ENCODE measurements at places on chromosomes 2 and 18.

GRCh38 chr2:170432823-170433222 is 254.9 kb downstream of the MYO3B start:
- DNase-seq, result no peak

GRCh38 chr18:30444544-30444943 is 598.0 kb downstream of the DSC3 start:
- DNase-seq, result no peak

DNA sequence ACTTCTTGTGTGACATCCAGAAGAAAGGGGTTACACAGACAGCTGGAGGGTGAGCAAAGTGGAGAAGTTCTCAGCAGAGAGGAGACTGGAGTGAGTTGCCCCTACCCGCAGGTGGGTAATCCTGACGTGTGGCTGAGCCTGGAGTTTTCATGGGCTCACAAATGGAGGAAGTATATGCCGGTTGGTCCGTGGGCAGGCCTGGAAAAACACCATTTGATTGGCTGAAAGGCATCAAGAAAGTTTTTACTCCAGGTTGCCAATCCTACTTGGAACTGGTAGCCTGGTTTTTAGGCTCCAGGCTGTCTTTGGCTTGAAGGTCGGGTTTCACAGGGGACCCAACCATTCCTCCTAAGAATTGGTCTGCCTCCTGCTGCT is 1177.4 kb upstream of the LRRTM1 start:
- DNase-seq, result no peak

DNA sequence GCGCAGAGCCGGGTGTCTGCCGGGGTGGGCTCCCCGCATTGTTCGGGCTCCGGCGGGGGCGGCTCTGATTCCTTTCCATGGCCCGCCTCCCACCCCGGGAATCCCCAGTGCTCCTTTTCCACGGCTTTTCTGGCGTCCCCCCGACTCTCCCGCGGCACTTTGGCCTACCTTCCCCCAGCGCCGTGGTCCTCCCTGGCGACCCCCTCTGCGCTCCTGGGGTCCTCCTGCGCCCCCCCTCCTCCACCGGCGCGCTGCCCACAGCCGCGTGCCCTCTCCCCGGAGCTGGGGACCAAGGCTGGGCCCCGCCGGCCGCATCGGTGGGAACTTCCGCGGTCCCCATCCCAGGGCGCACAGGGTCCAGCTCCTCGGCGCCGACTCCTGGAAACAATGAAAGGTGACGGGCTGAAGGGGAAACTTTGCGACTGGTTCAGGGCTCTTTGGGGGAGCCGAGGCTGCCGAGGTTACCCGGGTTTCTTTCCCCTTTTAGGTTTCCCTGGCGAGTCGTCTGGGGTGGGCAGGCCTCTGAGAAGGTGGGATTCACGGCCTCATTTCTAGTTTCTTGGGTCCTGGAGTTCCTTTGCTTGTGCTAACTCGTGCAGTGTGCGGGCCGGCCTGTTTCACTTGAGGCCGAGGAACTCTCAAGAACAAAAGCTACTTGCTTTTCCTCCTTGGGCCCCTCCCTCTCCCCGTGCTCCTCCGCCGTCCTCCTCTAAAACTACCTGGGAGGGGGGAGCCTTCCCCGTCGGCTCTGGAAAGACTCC is 2.2 kb downstream of the TGIF1 start:
- peak; percentile 51 for DNase-seq

DNA sequence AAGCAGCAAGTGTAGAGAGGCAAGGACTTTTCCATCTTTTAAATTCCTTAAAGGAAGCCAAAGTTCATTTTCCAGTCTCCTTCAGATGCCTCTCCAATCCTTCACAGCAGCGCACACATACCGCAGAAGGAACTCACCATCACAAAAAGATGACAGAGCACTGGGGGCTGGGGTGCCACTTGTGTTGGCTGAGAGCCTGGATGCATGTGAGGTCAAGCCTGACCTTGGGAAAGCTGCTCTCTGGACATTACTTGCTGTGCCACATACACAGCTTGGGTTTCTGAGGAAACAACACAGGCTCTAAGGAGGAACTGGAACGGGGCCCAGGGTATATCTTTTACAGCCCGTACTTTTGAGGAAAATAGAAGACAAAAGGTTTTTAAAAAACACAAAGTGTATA is 364.3 kb upstream of the MEX3C start:
- no peak for DNase-seq

DNA sequence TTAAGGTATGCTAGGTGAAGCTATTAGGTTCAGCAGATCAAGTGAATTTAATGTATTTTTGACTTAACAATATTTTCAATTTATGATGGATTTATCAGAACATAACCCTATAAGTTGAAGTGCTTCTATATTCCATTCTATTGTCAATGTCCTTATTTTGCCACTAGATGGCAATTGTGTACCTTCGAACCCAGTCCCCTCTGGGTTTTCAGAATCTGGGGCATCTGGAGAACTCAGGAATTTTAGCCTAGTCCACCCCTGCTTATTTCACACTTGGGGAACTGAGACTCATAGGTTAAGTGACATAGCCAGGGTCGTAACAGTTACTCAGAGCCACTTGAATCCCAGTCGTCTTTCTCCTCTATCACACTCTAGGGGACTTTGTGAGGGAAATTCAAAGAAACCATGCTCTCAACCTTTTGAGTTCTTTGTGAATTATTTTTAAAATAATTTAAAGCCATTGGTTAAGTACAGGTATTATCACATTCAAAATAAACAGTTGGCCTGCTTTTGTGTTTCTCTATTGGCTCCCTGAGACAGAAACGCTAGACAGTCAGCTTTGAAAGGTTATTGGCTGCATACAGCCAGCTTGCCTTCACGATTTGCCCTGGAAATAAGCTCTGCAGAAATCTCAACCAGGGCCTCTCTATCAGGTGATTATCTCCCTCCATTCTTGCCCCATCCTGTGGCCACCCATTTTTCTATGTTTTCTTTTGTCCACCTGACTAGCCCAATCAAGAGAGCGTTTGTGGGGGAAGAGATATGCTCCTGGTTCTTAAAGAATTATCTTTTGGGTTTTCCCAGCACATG is 145.0 kb downstream of the TTC27 start:
- no peak for DNase-seq

DNA sequence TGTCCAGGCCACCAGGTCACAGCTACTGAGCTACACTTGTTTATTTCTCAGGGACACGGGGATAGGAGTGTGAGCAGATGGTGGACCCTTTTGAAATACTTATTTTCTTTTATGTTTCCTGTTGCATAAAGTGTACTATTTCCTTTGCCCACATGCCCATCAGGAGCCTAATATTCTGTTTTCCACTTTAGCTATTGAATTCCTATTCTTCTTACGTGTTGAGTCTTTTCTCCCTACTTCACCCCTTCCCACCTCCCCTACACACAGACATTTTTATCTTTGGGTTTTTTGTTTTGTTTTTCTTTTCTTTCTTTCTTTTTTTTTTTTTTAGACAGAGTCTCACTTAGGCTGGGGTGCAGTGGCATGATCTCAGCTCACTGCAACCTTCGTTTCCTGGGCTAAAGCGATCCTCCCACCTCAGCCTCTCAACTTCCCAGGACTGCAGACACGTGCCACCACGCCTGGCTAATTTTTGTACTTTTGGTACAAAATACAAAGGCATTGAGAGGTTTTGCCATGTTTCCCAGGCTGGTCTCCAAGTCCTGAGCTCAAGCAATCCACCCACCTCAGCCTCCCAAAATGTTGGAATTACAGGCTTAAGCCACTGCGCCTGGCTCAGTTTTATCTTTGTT is 5.2 kb upstream of the GPR55 start:
- DNase-seq, result peak; percentile 8

DNA sequence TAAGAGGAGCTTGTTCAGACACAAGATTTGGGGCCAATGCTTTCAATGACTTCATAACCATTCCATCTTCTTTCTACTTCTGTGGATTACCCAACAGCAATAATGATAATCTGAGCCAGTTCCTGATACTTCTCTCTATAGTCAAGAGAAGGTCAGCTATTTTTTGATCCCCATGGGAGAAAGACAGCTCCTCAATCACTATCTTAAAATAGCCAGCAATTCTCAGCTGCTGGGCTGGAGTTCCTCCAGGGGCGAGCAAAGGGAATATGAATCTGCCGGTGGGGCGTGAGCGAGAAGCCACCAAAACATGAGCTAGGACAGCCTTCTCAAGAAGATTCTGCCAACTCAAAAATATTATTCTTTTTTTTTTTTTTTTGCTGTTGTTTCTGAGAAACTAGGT is at the start of gene TMEM182:
TMEM182 (plus strand) TSS at position 269 of the 400 bp plus-strand sequence. CDS start 187 bp downstream, outside the sequence.
- no peak for DNase-seq

DNA sequence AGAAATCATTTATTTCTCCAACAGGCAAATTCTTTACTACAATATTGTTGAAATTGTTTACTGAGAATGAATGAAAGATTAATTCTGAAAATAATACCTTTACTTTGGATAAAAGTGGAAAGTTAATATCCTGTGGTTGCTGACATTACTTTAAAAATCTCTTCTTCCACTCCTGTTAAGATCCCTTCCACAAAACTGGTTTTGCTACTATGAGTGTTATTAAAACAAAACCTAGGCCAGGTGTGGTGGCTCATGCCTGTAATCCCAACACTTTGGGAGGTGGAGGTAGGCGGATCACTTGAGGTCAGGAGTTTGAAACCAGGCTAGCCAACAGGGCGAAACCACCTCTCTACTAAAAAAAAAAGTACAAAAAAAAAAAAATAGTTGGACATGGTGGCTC is 123.9 kb upstream of the CCDC150 start:
- DNase-seq, result no peak

All from activated naive CD4-positive, alpha-beta T cell treated with anti-CD3 and anti-CD28 coated beads, Interleukin-2, amount 10 ng/mL, durations not matched to agents 7 days and 5 days (primary cell).